Stimulated activated CD4-positive, alpha-beta T cell treated with anti-CD3 and anti-CD28 coated beads, Interleukin-2, amount 100 ng/mL, for 24 hours (primary cell): ENCODE measurements at places on chromosomes 5 and 9.

DNA sequence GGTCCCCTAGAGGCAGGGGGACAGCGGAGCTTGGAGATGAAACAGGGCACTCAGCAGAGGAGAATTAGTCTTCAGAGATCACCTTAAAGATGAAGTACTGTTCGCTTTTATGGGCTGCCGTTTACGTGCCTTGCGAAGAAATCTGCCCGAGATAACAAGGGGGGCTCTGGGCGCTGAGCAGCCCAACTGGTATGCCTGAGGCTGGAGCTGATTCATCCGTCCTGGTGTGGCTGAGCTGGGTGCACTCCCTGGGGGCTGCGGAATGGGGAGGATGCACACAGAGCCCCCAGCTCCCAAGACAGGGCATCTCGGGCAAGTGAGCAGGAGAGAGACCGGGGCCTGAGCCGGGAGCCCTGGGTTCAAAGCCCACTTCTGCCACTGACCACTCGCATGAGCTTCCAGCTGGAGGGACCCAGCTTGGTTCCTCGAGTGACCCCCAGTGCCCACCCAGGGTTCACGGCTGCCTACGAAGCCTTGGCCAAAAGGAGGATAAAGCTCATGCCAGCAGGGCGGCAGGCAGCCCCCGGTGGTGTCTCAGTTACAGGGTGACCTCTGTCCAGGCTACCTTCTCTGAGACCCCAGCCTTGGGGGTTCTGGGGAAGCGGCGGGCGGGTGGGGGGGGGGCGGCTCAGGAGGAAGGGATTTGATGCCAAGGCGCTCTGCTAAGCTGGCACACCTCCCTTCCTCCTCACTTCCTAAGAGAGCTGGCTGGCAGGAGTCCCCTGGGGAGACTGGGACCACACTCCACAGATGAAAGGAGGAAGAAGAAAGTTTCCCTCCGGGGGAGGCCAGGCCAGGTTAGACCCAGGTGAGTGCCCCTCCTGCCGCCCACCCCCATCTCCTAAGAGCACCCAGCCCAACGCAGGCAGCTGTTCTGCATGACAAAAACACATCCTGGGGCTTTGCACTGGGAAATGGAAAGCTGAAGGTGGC lies 5.7 kb downstream of the FIBCD1 start:
- DNase-seq, result no peak

- no peak for DNase-seq
These were observed 31.1 kb downstream of the ADRB2 start for GRCh38 chr5:148857474-148857873.

DNA sequence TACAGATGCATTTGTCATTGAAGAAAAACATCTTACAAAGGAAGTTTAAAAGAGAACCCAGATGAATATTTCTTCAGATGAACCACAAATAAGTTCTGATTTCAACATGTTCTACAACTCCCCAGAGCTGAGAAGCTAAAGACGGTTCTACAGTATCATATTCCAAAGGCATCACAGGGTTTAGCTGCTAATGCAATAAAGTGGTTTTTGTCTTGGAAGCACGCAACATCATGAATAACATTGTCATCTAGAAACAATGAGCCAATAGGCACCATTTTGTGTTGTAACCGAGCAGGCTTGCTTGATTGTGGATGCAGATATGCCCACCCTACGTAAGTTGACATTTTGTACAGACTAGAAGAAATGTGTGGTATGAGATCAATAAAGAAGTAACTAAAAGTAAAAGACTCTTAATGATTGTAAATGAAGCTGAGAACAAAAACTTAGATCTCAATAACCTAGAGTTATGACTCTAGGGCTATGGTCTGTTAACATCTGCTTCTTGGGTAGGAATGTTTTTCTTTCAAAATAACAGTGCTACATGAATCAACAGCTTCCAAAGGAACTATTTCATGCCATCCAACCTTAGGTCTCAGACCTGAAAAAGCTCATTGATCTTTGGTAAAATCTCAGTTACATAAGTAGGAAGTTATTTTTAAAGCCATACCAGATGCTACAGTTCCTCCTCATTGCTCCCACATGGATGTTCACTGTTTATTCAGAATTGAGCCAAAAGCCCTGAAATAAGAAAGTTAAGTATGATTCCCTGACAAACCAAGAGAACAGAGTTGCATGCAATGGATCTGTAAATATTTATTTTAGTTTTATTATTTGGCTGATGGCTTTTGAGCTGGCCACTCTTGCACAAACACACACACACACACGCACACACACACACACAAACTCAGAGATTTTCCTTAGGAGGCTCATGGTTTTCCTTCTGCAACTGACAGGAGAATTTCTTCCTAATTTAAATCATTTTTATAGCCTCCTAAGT lies 118.7 kb upstream of the SLCO6A1 start:
- DNase-seq, result no peak

DNA sequence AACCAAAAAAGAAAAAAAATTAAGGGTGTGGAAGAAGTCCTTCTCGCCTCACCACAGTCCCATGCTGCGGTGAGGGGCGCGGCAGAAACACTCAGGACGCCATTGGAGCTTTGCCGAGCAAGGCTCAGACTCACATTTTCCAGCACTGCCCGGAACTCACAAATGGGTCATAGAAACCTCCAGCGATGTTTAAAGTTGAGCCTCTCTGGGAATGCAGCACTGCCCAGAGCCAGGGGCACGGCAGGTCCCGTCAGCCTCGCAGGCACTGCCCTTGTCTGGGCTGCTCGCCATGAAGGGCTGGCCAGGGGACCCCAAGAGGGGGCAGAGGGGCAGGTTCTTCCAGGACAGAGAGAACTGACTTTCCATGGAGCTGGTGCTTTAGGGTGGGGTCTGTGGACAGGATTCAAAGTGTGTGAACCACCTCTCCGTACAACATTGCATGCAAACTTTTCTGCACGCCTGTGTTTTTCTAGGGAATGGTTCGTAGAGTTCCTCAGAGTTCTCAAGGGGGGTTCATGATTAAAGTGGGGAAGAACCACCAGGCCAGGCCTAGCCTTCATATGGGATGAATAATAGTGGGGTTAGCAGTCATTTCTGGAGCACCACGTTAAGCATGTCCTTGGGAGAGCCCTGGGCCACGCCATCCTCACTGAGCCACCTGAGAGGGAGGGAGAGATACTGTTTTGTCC lies 38.4 kb downstream of the PRRX2 start:
- no peak for DNase-seq

DNA sequence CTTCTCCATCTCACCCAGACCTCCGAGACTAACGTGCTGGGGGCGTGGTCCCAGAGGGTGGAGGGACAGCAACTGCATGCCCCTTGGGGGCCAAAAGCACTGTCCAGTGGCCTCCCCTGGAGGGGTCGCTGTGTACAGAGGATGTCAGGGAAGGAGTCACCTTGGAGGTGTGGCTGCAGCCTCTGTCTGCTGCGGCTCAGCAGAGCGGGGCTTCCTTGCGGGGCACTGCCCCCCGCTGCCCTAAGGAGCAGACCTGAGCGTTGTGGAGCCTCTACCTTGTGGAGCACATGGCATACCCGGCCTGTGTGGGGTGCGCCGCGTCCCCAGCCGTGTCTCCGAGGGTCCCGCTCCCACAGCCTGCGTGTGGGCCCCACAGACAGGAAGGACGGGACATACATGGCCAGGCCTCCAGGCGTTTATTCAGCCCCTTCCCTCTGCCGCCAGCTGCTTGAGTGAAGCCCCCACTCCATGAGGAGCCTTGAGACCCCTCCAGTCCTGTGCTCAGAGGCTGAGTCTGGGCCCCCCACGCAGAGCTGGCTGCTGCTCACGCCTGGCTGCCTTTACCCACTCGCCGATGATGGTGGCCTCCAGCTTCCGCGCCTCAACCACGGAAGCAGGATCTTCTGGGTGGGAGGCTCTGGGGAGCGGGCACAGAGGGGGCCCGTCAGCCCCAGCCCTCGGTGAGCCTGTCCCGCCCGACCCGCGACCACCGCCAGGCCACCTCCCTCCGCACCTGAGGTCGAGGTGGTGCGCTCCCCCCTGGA lies 4.2 kb downstream of the DPP7 start:
- DNase-seq, result no peak
